ENCODE measurements at places on chromosomes 7 and 10.

DNA sequence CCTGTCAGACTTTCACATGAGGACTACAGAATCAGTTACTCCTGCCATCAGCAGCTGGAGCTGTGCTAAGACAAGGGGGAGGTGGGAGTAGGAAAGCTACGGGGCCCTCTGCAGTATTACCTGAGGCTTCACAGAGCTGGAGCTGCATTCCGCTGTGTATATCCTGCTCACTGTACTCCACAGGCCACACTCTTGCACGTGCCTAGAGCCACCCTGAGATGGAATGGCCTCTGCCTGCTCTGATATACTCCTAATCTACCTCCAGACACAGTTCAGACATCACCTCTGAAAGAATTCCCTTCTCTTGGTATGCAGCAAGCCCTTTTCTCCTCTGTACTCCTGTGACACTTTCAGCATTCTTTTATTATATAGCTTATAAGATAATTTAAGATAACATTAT is 34.8 kb downstream of the TRDMT1 start:
- DNase-seq = no peak

DNA sequence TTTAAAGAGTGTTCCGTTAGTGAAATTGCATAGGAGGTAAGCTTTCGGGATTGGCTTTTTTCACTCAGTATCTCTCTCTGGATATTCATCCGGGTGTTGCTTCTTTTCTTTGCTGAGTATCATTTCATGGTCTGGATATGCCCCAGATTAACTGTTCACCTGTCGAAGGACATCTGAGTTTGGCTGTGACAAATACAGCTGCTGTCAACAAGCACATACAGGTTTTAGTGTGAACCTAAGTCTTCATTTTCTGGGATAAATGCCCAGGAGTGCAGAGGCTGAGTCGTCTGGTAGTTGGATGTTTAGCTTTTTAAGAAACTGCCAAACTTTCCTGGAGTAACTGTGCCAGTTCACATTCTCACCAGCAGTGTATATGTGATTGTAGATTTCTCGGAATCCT is 5.6 kb downstream of the DOCK1 start:
- no peak for DNase-seq

- no peak for DNase-seq
Measured at GRCh38 chr7:67105377-67105776, 108.7 kb downstream of the TYW1 start.

- DNase-seq = no peak
Measured at GRCh38 chr7:123535517-123535916, 1.1 kb upstream of the IQUB start.

DNA sequence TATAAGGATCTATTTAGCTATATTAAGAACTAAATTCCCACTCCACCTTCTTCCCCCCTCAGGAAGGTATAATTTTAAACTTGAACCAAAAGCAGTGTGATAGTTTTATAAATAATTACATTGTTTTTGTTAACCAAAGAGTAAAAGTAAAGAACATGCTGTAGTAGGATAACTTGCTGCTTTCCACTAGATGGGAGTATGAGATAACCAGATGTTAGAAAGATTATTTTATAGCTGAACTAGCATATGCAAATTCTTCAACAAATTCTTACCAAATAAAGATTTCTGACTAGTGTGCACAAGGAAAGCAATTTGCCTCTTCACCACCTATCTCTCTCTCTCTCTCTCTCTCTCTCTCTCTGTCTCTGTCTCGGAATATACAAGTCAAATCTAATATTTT is 31.8 kb downstream of the TES start:
- no peak for DNase-seq

GRCh38 chr10:103470761-103471653 is 8.0 kb downstream of the CALHM3 start:
- no peak for DNase-seq

- no peak for DNase-seq
Measured at GRCh38 chr7:157650131-157650631, 313.4 kb downstream of the DNAJB6 start.

DNA sequence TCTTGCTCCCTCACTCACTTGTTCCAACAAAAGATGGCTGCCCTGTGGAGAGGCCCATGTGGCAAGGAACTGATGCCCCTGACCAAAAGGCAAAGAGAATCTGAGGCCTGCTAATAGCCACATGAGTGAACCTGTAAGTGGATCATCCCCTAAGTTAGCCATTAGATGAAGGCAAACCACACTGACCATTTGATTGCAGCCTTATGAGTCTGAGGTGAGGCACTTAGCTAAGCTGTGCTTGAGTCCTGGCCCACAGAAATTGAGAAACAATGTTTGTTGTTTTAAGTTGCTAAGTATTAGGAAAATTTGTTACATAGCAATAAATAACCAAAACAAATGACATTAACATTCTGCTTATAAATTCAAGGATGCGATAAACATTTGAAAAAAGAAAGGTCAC is 100.1 kb upstream of the BET1 start:
- no peak for DNase-seq

GRCh38 chr10:81828251-81828650 is 46.7 kb upstream of the NRG3 start:
- DNase-seq = no peak

DNA sequence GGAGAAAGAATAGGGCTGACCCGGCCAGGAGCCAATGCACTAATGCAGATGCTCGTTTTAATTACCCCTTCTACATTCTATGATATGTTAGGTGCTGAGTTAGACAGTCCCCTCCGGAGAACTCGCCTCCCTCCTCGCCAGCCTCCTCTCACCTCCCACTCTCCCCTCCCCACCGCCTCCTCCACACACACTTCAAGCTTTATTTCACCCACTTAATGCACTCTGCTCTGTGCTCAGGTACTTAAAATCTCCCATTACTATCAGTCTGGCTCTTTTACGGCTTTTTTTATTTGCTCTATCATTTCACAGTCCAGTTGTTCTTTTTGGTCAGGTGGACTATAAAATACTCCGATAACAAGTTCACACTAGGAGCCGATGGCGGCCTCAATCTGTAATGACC is 231.6 kb downstream of the TEX36 start:
- DNase-seq = no peak

DNA sequence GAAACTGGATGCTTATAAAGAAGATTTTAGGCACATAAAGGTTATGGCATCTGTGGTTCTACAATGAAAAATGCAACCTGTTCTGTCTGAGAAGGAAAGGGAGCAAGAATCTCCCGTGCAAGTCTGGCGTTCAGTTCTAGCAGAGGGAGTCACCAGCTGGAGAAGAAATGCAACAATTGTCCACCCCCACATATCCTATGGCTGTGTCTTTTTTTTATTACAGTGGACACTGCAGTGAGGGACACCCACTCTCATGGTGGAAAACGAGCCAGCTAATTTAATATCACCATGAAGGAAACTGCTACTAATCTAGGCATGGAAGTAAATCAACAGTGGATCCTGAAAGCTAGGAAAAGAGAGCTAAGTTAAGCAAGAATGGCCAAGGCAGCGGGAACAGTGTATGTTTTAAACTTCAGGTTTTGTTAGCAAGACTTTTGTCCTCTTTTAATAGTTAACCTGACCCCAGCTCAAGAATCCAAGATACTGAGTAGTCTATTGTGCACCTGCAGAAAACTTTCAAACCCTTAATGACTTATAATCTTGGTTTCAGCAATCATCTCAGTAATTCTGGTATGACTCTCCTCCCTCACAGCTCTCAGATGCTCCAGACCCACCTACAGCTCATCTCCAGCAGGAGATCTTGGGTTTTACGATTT is 149.3 kb downstream of the FGFR2 start:
- no peak for DNase-seq

- no peak for DNase-seq
Measured at GRCh38 chr10:110434489-110435096, 63.1 kb upstream of the DUSP5 start.

GRCh38 chr7:111486472-111487142 is 75.7 kb downstream of the IMMP2L start:
- peak; percentile 25 for DNase-seq

- no peak for DNase-seq
Measured at GRCh38 chr7:7201578-7202374, 19.4 kb downstream of the C1GALT1 start.

GRCh38 chr7:101823596-101823995 is 6.2 kb downstream of the CUX1 start:
- no peak for DNase-seq

GRCh38 chr10:59133841-59134593 is 42.4 kb upstream of the PHYHIPL start:
- no peak for DNase-seq

DNA sequence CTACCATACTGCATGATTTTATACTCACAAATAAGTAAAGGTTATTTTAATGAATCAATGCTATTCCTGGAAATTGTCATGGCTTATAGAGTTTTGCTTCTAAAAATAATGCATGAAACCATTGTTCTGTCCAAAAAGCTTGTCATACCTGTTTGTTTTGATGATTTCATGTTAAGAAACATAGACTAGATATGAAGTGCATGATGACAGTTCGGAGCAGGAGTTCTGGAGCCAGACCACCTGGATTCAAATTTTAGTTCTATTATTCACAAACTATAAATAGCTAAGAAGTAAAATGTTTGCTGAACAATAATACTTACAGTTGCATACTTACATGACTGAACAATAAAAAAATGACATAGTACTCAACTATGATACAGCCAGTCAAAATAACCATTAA is 107.0 kb upstream of the AKR1E2 start:
- DNase-seq = no peak

GRCh38 chr7:31553661-31554081 is 39.8 kb downstream of the ITPRID1 start:
- peak; percentile 59 for DNase-seq

- DNase-seq = no peak
Measured at GRCh38 chr7:123157606-123158005, 42.2 kb downstream of the SLC13A1 start.

- DNase-seq = no peak
Measured at GRCh38 chr10:60069311-60069710, 163.0 kb upstream of the CCDC6 start.

GRCh38 chr10:122078326-122078725 is 89.4 kb downstream of the TACC2 start:
- no peak for DNase-seq

DNA sequence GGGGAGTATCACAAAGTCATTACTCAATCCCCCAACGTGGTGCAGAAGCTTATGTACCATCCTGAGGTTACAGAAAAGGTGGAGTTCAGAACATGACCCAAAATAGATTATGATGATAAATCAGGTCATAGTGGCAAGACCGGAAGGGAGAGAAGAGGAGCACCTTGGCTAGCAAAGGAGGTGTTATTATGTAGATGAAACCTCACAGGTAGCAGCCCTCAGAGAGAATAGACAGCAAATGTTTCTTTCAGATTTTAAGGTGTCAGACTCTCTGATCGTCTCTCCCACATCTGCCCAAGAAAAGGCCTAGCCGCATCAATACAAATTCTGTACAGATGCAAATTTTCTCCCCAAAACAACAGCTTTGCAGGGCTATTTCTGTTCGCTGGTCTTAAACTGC is 88.3 kb upstream of the SEMA3D start:
- DNase-seq = no peak

DNA sequence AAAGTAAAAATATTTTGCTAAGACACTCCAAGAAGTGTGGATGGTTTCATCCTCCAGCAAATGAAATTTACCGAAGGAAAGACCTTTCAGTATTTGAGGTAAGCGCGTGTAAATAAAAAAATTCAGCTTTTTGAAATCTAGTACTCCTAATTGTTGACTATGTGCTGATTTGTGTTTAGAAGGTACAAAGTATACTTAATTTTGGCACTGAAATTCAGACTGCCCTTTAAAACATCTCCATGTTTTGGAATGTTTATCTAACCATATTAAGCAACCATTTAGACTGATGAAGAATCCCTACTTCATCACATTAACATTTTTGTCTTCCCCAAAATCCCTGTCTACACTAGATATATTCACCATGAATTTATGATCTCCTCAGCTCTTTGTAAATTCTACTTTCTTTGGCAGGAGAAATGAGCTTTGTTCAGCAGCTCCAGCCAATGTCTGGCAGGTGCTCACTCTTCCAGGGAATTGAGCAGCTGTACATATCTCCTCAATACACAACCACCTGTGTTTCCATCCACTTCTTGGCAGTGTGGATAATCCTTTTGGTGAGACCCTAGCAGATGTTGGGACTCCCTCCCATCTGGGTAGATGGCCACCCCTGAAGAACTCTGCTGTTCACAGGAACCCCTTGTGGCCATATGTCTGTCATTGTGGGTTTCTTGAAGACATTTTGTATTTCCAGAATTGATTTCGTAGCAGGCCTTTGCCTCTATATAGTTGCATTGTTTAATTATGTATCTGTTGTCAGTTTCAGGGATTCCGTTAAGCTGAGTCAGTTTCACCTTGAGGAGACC is 129.4 kb upstream of the SAMD8 start:
- no peak for DNase-seq

GRCh38 chr10:8054244-8054493 is 319 bp upstream of the GATA3 start:
- DNase-seq = no peak

DNA sequence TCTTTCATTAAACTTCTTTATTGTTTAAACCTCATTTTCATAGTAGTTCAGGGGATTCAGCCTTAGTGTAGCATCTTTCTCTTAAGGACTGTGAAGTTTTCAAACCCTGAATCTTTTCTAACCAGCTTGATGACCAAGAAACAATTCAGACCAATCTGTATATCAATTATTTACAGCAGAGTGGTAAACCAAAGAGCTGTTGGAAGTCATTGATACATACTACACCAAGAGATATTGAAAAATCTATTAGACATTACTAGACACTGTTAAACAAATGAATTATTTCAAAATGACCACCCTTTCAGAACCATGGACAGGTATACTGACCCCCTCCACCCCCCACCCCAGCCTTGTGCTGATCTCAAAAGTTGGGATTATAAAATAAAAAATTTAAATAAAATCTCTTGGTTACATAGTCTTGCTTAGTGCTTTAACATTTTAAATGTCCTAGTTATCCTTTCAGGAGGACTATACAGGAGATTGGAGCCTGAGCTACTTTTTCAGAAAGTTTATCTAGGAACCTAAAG is 143.9 kb upstream of the LSM8 start:
- DNase-seq = no peak

DNA sequence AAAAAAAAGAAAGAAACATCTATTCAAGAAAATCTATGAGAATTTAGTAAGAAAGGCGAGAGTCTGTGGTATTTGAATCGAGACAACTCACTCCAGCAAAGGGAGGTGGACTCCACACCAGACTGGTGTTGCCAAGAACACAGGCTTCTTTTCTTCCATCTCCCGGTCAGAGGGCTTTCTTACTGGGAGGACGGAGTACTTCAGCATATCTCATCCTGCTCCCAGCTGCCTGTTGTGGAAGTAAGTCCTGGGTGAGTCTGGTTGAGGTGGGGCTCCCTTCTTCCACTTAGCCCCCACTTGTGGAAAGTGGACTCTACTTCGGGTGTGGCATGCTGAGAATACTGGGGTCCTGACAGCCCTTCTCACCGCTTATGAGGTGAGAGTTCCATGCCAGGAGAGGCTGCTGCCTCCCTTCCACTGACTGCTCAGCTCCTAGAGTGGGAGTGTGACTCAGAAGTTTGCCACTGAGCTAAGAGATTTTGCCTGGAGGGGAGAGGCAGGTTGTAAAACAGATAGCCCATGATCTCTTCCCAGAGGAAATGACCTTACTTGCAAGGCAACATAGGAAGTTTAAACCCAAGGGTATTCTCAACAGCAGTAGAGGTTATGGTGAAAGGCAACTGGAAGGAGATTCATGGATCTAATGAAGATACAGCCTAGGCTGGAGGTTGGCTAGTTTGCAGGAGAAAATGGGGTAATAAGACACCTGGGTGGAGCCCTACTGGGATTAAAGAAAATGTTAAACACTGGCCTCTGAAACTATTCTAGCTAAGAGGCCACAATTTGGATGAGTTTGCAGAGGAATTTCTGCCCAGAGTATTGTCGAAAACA is 3.5 kb upstream of the NACAD start:
- no peak for DNase-seq

Measured in NCI-H1930 (cell line).